Heart right ventricle (tissue), 16 donors: ENCODE measurements at places on chromosomes 1 and 21. TPM values are rescaled to one million over a fixed set of nuclear protein-coding genes. Genes with fewer than 3 reads are reported as not detected.

Gene REN
- not detected for total RNA-seq

Gene LENEP
- not detected for total RNA-seq

Gene IL12RB2
- total RNA-seq = 0.21 TPM

Gene CLDN19
- not detected for total RNA-seq

Gene MRAP
- total RNA-seq = not detected

Gene OR2T1
- total RNA-seq = not detected

GRCh38 chr1:175206687-175207086, 14.1 kb upstream of the KIAA0040 start:
- no peaks in the 10 kb centered on the region for H3K27me3 ChIP-seq
- no peak overlapping the region for H3K4me3 ChIP-seq
- peaks cover 7% of the 10 kb centered on the region for H3K4me1 ChIP-seq
- no peak for DNase-seq
- no peak overlapping the region for H3K27ac ChIP-seq

- H3K36me3 ChIP-seq = no peaks in the 10 kb centered on the region
- peaks cover 26% of the 10 kb centered on the region for H3K27me3 ChIP-seq
- DNase-seq = no peak
- H3K4me1 ChIP-seq = peaks cover 4% of the 10 kb centered on the region
- H3K4me3 ChIP-seq = no peak overlapping the region
Observed at GRCh38 chr1:38502758-38503157, 356.8 kb downstream of the RRAGC start.

DNA sequence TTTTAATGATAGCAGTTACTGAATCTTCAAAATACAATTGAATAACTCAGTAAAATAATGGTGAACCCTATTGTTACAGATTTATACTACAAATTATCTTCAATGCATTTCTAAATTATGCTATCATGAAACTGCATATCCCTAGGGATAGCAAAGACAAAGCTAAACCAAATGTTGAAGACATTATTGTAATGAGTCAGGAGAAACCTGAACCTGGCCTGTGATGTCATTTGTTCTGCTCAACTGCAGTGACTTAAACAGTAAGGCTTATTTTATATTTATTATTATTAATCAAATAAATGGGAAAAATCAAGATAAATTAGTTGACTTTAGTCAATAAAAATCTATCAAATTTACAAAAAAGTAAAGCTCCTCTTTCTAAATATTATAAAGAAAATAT, 100.3 kb downstream of the UCHL5 start:
- DNase-seq = no peak
- no peaks in the 10 kb centered on the region for H3K4me1 ChIP-seq
- H3K27ac ChIP-seq = no peak overlapping the region
- H3K4me3 ChIP-seq = no peak overlapping the region

GRCh38 chr1:48405400-48405799, 66.6 kb downstream of the SPATA6 start:
- DNase-seq = no peak
- H3K36me3 ChIP-seq = no peaks in the 10 kb centered on the region
- no peak overlapping the region for H3K27ac ChIP-seq
